ENCODE measurements at places on chromosomes 6 and 20.

DNA sequence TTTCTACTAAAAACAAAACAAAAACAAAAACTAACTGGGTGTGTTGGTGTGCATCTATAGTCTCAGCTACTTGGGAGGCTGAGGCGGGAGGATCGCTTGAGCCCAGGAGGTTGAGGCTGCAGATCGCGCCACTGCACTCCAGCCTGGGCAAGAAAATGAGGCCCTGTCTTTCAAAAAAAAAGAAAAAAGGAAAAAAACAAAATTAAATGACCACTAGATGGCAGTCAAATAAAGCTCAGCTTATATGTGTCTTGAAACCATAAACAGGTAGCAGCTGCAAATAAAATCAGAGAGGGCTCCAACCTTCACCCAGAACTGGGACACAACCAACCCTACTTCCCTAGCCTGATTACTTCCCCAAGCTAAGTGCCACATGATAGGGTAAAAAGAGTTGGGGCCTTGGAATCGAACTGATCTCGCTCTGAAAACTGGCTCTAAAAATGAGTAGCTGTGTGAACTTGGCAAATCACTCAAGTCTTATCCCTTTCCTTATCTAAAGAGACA lies 67.1 kb upstream of the ADGRF4 start:
- no peak for DNase-seq

DNA sequence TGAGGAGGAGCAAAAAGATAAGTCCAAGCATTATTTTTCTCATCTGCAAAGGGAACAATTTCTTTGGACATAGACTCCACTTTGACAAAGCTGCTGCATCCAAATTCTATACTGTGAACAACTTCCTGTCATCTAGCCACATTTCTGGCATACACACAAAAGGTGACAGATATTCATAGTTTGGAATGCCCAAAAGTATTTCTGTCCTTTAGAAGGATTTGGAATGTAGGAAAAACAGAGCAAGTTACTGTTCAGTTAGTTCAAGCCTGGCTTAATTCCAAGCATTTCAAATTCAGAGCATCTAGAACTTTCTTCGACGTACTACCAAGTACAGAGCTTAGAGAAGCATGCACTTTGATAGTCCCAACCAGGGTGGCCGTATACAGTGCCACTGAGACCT lies 134.0 kb downstream of the PDE7B start:
- DNase-seq: no peak

- no peak for DNase-seq
Observed at GRCh38 chr20:59042151-59042795, at the start of gene PRELID3B. Gene PRELID3B (minus strand): TSS chr20:59042786. CDS start chr20:59042730, 56 bp downstream.

- DNase-seq: no peak
Observed at GRCh38 chr20:62368976-62369814, 2.1 kb upstream of the LAMA5 start.

DNA sequence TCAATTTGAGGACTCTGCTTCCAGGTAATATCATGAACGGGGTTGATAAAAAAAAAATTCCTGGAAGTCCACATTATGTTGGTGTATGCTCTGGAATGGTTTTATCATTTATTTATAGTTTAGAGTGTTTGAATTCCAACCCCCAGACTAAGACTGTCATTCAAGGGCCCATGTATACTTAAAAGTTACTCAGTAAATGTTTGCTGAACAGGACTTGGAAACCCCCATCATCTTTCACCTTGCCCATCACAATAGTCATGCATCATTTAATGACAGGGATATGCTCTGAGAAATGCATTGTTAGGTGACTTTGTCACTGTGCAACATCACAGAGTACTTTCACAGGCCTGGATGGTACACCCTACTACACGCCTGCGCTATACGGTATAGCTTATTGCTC lies 104.8 kb downstream of the ATXN1 start:
- DNase-seq: no peak

GRCh38 chr20:62133864-62134263 lies 9.3 kb downstream of the PSMA7 start:
- DNase-seq: no peak

DNA sequence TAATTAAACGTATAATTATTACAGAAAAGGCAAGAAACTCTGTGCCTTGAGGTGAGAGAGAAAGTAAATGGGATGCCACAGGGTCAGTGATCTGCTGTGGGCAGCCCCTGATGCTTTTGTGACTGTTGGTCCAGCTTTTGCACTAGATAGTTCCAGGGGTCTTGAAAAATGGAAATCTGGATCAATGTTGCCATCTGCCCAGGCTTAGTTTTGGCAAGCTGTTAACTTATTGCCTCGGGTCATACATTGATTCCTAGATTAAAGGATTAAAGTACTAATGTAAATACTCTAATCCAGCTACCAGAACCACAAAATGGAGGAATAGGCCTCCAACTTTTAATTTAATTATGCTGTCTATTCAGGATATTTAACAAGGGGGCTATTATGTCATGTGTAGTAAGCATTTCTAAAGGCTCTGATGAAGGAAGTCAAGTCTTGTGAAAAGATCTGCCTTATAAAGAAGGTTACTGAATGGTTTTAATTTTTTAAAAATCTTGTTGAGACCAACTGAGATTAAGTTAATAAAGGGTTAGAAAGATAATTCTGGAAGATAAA lies 376.0 kb upstream of the HS3ST5 start:
- DNase-seq: no peak

DNA sequence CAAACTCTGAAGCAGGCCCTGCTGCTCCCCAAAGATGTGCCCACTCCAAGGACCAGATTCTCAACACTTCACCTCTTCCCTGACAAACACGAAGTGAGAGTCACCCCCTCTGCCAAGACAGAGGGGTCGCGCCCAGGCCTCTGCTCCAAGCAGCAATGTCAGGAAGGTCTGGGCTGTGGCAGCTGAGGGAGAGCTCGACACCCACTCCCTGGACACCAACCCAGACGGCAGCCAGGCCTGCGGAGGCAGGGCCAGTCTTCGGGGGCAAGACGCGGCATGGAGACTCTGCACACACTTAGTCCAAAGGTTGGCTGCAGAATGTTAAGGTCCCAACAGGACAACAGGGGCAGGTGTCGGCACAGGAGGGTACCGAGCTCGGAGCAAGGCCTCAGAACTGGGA lies 144.2 kb downstream of the DLL1 start:
- no peak for DNase-seq

GRCh38 chr20:5357946-5358345 lies 41.2 kb upstream of the PROKR2 start:
- no peak for DNase-seq

DNA sequence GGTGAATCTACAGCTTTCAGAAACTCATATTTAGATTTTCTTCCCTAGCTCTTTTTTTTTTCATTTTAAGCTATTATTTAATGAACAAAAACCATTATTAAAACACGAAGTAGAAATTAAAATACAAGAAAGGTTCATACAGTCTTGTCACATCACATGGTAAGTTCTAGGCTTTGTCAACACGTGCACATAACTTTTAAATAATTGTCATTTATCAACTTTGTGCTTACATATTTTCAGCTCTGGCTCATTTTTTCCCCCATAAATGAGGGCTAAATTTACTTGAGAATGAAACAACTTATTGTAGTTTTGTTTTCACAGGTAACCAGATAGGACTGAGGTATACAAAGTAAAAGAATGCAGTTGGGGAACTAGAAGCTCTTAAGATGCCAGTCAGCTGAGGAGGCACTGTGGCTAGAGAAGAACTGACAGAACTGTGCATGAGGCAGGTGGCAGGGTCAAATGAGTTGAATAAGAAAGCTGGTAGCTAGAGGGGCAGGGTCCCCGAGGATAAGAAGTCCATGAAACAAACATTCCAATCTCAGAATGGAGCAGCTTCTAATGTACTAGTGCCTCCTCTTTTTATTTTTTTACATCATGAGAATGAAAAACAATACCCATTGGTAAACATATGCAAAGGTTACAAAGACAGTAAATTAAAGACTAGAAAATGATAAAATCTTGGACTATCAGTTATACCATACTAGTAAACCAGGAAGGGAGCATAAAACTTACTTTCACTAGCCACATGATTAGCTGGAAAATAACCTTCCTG lies 141.5 kb downstream of the MYB start:
- DNase-seq: no peak

- no peak for DNase-seq
Observed at GRCh38 chr6:89749918-89750317, 69.7 kb downstream of the MDN1 start.

GRCh38 chr6:136696783-136697364 lies 95.4 kb downstream of the MAP3K5 start:
- no peak for DNase-seq

- no peak for DNase-seq
Observed at GRCh38 chr20:60999250-60999649, 252.8 kb upstream of the CDH4 start.

DNA sequence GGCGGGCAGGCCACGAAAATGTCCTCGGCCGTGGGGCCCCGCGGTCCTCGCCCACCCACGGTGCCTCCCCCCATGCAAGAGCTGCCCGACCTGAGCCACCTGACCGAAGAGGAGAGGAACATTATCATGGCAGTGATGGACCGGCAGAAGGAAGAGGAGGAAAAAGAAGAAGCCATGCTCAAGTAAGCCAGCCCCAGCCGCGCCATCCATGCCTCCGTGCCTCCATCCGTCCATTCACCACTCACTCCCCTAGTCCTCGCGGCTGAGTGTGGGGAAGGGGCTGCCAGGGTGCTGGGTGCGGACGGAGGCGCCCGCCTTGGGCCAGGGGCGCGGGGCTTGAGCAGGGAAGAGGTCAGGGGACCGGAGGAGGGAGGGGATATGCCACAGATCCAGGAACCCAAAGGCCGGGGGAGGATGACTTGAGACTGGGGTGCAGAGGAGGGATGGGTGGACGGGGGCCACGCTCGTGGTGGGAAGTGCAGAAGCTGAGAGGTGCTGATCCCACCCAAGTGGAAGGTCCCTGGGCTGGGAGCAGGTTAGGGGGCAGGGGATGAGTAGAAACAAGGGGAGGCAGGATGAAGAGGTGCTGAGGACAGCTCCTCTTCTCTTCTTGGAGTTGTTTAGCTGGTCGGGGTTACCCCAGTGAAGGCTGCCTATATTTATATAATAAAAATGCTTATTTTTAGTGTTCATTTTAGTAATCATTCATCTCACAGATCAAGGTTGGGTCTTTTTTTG lies 825 bp downstream of the RIMS1 start:
- DNase-seq: no peak

DNA sequence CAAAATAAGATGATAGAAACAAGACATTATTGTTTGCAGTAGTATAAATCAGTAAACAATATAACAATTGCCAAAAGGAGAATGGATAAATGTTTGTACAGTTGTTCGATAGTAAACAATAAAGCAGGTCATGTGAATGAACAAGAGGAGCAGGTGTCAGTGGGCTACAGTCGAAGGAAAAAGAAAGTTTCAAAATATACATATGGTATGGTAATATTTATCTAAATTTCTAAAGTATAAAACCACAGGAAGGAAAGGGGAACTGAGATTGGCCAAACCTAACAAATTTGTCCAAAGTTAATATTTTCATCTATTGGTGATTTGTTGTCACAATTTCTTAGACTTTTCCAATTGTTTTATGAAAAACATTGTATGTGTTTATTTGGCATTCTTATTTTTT lies 110.9 kb downstream of the SH3BGRL2 start:
- DNase-seq: no peak

- DNase-seq: no peak
Observed at GRCh38 chr6:3072798-3073197, 4.5 kb downstream of the RIPK1 start.

DNA sequence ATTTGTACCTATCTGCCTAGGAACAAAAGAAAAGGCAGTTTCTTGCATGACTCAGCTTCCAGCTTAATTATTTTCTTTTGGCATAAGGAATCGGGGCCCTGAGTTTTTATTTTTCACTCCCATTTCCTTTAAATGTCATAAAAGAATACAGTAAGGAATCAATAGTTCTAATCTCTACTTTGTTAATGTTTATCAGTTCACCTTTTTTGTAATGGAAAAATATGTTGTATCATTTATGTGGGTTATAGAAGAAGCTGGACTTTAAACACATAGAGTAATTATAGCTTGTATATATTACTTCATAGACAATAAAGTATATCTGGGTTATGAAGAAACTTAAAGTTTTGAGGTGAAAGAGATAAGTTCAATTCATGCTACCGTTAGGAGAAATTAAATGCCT lies 1214.8 kb upstream of the GJE1 start:
- DNase-seq: no peak

GRCh38 chr6:120774275-120774674 lies 560.0 kb downstream of the TBC1D32 start:
- no peak for DNase-seq

- no peak for DNase-seq
Observed at GRCh38 chr6:28258877-28259777, at the start of gene NKAPL. Gene NKAPL (plus strand): TSS chr6:28259297. CDS start chr6:28259372, 75 bp downstream.

GRCh38 chr20:19789009-19789408 lies 31.0 kb downstream of the RIN2 start:
- DNase-seq: no peak

GRCh38 chr6:134429861-134430380 lies 112.0 kb upstream of the SGK1 start:
- no peak for DNase-seq

- no peak for DNase-seq
Observed at GRCh38 chr20:25464501-25465242, 57.2 kb downstream of the GINS1 start.

- DNase-seq: no peak
Observed at GRCh38 chr6:2183246-2183645, 62.2 kb downstream of the GMDS start.

DNA sequence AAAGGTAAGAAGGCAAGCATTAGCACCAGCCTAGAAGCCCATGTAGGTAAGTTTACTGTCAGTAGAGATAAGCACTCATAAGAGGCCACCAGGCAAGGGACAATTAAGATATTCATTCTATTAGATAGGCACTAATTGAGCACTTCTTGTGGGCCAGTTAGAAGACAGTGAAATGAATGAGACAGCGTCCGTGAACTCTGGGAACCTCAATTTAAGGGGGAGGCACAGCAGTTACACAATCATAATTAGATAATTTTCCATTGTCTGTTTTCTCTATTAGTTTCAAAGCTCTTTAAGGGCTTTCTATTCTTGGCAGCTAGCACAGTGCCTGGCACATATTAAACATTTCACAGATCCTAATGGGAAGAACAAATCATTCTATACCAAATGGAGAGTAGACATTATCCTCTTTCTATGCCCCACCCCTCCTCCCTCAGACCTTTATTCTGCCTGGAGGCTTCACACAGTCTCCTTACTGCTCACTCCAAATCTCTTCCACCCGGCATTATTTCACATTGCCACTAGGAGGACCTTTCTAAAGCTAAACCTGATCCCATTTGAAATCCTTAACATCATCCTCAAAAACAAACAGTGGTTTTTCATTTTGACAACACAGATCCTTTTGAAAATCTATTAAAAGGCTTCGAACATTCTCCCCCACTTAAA lies 529.6 kb downstream of the ADGRB3 start:
- no peak for DNase-seq

DNA sequence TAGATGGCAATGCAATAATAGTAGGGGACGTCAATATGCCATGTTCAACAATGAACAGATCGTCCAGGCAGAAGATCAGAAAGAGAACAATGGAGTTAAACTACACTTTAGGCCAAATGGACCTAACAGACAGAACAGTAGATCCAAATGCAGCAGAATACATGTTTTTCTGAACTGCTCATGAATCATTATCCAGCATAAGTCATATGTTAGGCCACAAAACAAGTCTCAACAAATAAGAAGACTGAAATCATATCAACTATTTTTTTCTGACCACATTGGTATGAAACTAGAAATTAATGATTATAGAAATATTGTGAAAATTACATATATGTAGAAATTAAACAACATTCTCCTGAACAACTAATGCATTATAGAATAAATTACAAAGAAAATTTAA lies 10.2 kb upstream of the DEFB125 start:
- no peak for DNase-seq

Data from stimulated activated CD8-positive, alpha-beta memory T cell treated with anti-CD3 and anti-CD28 coated beads, Interleukin-15, amount 100 ng/mL, for 1 hour (primary cell).